Ammon's horn (tissue), 1 donor: ENCODE measurements at places on chromosomes 11 and 22.
A peak's percentile ranks its signal among the peaks of the same experiment; 100 is the strongest.

- peak; percentile 88 for DNase-seq
These were observed 617 bp upstream of the ARHGAP20 start for GRCh38 chr11:110712659-110713448.

GRCh38 chr11:15613789-15614188 lies 499.1 kb downstream of the INSC start:
- DNase-seq = no peak

DNA sequence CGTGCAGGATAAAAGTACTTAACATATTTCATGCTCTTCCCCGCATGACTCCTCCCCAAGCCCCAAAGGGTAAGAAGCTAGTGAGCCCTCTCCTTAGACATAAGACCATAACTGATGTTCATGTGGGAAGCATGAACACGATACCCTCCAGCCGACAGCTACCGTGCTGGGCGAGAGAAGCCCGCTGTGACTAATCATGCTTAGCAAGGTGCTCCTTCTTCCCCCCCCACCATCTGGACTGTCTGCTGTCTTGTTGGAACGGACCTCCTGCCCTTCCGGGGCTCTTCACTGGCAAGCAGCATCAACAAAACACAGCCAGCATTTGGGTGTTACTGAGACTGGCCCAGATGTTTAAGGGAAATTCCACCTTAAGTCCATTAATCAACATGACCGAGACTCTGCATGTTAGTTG lies 200.6 kb downstream of the DBX1 start:
- DNase-seq = no peak

- no peak for DNase-seq
These were observed 7.4 kb downstream of the CPT1B start for GRCh38 chr22:50570861-50571260.

GRCh38 chr11:128299132-128299726 lies 288.1 kb downstream of the ETS1 start:
- no peak for DNase-seq

GRCh38 chr11:73213196-73214143 lies 4.6 kb upstream of the P2RY2 start:
- no peak for DNase-seq

GRCh38 chr22:35882211-35883030 lies 146.2 kb downstream of the RBFOX2 start:
- no peak for DNase-seq

GRCh38 chr22:17808693-17809403 lies 34.6 kb upstream of the BID start:
- DNase-seq = no peak

- DNase-seq = no peak
These were observed at the start of gene GAL3ST3 for GRCh38 chr11:66048547-66049323. TSS of gene GAL3ST3 (minus strand) at chr11:66049161. CDS start at chr11:66045415, 3,746 bp downstream.
